ENCODE measurements at places on chromosomes 12 and 14.

- DNase-seq: no peak
These were observed 199.4 kb upstream of the RTL1 start for GRCh38 chr14:101102875-101103274.

- DNase-seq: no peak
These were observed 22.0 kb upstream of the RCOR1 start for GRCh38 chr14:102570334-102570995.

DNA sequence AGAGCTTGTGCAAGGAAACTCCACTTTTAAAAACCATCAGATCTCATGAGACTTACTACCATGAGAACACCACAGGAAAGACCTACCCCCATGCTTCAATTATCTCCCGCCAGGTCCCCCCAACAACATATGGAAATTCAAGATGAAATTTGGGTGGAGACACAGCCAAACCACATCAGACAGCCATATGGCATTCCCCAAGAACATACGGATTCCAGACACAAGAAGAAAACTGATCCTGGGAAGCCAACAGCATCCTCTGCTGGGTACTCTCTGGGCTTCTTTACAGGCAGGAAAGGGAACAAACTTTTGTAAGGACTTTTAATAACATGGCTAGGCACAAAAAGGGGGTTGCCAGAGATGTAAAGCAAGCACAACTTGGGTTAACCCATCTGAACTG is 127.2 kb downstream of the TMEM132C start:
- no peak for DNase-seq

DNA sequence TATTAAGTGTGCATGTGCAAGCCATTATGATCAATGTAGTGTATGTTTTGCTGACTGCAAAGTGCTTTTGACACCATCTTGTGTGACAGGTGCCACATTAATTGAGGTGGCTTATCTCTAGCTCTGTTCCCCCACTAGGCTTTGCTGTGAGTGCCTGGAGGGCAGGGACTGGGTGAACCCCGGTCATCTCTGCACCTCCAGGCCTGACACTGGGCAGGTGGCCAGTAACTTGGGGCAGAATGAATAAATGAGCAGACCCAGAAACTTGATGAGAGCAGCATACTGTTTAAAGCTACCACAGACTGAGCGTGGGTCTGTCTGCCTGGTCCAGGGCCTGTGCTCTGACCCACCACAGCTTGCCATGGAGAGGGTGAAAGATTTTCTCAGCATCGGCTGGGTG is 151.6 kb downstream of the CALM1 start:
- DNase-seq: no peak

DNA sequence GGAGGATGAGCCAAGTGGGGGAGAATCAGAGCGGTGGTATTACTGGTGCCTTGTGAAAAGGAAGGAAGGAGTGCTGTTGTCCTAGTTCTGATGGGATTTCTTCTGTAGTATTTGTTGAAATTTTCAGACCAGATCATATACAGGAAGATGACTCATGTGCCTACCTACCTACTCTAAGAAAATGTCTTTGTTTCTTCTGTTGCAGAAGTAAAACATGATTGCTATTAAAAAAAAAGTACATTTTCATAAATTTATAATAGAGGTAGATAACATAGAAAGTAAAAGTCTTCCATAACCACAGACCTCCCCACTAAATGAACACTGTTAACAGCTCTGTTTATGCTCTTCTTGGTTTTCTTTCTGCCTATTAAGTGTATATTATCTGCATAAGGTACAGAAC is 26.9 kb downstream of the SAMD4A start:
- DNase-seq: no peak

DNA sequence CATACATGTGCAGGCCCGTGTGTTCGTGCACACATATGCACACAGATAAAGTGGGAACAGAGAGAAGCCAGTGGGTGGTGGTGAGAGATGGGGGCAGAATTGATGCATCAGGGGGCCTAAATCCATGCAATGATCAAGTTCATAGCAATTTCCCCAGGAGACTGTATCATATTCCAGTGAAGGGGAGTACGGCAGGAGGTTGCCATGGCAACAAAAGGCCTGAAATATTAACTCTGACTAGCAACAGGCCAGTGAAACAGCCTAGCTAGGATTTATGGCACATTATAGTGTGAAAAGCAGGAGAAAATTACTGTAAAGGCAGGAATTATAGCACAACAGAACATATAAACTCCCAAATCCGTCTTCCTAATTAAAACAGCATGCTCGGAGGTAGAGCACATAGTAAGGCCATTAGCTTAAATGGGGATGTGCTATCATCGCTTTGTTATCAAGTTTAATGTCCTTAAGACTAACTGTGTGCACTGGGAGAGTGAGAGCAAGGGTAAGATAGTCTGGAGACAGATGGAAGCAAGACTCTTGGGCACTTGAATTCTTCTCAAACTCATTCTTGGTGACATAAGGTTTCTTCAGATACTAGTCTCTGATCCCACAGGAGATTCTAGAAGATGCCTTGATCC is 806.3 kb downstream of the DIO2 start:
- no peak for DNase-seq

- no peak for DNase-seq
These were observed 59.2 kb downstream of the RASSF8 start for GRCh38 chr12:26017484-26018211.

DNA sequence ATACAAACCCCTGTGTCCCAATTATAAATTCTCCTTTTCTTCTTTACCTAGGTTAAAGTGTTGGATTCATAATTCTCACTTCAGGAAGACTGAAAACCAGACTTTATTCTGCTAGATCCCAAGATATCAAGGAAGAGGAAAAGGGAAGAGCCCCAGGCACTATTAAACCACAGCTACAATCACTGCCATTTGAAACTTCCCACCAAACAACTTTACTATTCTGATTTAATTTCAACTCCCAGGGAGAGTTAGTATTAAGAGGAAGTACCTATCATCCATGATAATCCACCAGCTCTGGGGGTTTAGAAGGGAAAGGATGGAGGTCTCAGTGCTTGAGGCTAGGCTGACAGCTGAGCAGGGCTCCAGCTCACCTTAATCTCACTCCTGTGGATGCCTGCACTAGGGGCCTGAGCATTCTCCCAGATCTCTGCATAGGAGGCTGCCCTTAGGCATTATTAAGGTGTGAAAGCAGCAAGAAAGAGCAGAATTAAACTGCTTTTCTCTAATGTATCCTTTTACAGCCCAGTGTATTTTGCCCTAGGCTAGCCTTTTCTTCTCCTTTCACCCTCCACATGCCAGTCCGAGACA is 52.9 kb downstream of the MYF5 start:
- no peak for DNase-seq

GRCh38 chr12:57491393-57492280 is 3.8 kb downstream of the MARS1 start:
- no peak for DNase-seq

DNA sequence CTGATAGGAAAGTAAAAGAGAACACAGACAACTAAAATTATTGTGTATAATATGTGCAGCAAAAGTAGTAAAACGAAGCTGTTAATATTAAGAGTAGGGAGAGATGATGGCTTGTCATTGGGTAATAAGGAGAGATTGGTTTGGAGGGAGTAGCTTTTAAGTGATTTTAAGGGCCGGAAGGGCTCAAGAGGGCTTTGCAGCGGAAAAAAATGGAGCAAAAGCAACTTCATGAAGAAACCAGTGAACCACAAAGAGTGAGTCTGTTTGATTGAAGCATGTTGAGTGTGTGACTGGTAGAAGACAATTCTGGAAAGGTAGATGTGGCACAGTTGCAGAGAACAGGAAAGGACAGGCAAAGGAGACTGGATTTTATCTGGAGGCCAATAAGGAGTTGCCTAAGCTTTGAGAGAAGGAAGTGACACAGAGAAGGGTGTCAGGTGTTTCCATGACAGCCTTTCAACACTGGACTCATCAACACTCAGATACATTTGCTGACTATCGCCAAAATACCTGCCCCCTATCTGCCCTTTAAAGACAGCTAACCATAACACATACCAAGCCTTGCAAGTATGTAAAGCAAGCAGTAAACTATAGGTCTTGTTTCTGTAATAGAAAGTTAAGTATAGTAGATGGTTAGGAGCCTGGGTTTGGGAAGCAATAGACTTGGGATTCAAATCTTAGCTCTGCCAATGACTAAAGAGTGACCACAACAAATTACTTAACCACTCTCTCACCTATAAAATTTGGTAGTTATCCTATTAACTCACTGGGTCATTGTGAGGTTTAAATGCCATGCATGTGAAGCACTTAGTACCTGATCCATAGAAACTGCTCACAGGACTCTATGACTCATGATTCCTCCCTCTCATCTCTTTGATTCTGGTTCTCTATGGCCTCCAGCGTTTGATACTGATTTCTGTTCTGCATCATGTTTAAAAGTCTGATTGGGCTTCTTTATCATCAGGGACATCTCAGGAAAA is 117.3 kb upstream of the LMNTD1 start:
- no peak for DNase-seq

GRCh38 chr12:50655374-50655921 is 108.5 kb upstream of the ATF1 start:
- DNase-seq: no peak

DNA sequence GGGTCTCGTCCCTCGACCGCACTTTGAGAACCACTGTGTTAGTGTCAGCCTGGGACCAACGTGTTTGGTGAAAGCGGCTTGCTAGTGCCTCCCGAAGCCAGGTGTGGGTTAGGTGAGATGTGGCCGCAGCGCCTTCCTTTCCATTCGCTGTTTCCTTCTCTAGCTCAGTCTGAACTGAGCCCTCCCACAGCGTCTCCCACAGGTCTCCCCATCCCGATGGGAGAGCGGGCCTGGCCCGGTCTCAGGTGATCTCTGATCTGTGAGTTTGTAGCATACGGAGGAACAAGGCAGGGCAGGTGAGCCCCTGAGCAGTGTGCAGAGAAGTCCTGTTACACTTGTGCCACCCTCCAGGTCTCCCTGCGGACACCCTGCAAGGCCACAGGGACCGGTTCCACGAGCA is 19.3 kb downstream of the HIP1R start:
- no peak for DNase-seq

- no peak for DNase-seq
These were observed 105.1 kb upstream of the NAV3 start for GRCh38 chr12:77725611-77726010.

DNA sequence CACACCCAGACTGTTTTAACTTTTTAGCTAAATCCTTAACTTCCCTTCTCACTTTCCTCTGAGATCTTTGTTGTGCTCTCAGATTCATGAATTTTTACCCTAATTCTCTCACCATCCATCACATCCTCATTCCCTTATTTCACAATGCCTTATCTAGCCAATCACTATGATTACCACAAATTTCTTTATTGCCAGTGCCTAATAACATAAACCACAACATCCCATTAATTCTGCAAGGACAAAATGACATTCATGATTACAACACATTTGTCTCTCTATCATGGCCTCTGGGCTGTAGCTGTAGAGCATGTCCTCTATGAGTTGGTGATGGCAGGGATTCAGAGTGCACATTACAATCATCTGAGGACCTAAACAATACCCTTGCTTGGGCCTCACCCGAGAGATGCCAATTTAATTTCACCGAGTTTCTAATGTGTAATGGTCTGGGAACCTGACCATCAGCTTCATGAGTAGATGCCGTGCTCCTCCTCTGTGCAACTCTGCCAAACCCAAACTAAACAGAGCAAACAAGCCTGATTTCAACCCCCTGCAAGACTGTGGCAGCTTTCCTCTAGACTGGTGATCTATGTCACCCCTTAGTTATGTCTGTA is 99.3 kb downstream of the SPTSSA start:
- DNase-seq: no peak

DNA sequence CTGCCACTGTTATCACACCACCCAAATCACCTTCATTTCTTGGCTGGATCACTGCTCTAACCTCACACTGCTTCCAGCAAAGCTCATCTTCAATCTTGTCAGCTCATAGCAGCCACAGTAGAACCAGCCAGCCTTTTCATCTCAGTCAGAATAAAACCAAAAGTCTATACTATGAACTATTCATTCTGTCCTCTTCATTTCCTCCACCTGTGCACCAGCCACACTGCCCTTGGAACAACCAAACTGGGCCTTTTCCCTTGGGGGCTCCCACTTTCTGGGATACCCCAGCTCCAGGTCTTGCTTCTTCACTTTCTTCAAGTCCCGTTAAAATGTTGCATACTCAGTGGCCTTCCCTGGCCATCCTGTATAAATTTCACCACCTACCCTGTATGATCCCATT is 234.4 kb upstream of the DAAM1 start:
- DNase-seq: no peak

DNA sequence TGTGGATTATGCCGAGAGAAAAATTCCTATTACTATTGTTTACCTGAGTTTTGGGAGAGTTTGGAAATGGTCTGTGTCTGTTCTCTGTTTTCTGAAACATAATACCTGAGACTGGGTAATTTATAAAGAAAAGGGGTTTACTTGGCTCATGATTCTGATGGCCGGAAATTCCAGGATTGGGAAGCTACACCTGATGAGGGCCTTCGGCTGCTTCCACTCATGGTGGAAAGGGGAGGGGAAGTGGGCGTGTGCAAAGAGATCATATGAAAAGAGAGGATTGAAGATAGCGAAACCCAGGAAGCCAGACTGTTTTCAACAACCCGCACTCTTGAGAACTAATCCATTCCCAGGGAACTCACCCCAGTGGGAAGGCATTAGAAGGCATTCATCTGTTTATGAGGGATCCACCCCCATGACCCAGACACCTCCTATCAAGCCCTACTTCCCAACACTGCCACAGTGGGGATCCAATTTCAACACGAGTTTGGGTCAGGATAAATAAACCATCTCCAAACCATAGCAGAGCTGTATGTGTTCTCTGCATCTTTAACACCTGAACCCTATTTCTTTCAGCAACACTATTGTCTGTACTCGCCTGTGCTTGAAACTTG is 51.1 kb downstream of the APAF1 start:
- no peak for DNase-seq

- DNase-seq: no peak
These were observed 8.8 kb upstream of the HEBP1 start for GRCh38 chr12:13008741-13009380.

DNA sequence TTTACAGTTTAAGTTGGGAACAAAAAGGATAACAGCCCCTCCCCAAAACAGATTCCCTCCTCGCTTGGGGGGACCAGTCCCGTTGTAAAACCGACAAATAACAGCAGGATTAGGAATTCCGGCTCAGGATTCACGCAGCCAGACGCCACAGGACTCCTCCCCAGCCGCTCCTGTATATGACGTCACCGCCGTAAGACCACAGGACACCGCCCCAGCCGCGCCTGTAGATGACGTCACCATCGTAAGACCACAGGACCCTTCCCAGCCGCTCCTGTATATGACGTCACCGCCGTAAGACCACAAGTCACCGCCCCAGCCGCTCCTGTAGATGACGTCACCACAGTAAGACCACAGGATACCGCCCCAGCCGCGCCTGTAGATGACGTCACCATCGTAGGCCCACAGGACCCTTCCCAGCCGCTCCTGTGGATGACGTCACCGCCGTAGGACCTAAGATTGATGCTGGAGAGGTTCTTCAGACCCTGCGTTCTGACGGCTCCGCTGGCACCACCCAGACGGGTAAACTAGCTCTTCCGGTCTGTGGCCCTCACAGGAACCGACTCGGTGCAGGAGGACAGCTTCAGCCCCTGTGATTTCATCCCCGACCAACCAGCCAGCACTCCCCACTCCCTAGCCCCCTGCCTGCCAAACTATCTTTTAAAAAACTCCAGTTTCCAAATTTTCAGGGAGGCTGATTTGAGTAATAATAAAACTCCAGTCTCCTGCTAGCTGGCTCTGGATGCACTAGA is 43.9 kb upstream of the FBRSL1 start:
- DNase-seq: peak; percentile 45

- DNase-seq: no peak
These were observed 657 bp downstream of the ARHGAP9 start for GRCh38 chr12:57479043-57479375.

GRCh38 chr14:37622231-37622923 is 26.9 kb downstream of the TTC6 start:
- no peak for DNase-seq

Data from stimulated activated CD8-positive, alpha-beta memory T cell treated with anti-CD3 and anti-CD28 coated beads, Interleukin-7, amount 100 ng/mL, for 48 hours (primary cell).